ENCODE measurements at places on chromosomes 7 and 10.
A peak's percentile ranks its signal among the peaks of the same experiment; 100 is the strongest.

- peak; percentile 91 for DNase-seq
Observed at GRCh38 chr10:48589266-48589665, 15.6 kb downstream of the ARHGAP22 start.

DNA sequence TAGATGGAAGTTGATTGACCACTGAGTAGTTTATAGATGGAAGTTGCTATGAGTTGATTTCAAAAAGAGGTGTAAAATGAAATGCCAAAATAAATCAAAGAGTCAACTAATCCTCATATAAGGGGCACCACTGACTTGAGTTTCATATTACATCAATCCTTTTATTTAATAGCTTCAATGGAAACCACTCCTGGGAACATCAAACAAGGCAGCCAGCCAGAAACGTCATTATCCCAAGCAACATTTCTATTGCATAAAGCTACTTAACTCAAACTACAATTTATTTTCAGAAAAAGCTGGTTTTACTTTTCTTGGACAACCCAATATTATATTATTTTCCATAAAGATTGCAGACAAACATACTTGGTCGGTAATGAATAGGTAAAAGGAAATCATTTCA is 162.1 kb downstream of the TSPAN12 start:
- no peak for DNase-seq

- DNase-seq = no peak
Observed at GRCh38 chr10:86967481-86967941, 771 bp upstream of the ADIRF start.

DNA sequence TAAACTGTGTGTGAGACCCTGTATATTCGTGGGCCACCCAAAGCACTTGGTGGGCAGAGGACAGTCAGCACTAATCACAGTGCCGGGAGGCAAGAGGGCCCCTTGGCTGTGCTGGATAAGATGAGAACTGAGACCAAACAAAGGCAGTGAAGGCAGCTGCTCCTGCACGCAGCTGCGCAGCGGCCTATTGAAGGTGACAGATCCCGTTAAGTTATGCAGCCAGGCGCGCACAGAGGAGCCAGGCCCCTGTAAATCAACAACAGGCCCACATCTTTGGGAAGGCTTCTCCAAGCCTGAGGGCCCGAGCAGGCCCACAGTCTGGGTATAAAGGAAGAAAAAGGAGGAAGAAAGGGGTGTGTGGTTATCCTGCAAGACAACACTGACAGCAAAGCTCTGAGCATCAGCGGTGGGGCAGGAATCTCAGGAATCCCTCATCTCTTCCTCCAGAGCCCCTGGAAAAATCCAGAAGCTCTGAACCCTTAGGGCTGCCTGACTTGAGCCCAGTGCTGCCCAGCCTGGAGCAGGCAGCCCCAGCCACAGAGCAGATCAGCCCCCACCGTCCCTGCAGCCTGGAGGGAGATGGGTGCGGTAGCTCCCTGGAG is 154.2 kb downstream of the ARHGAP12 start:
- DNase-seq = no peak

All from HFFc6 (cell line).